ENCODE measurements at places on chromosomes 6 and 20.

GRCh38 chr6:10977231-10977968 lies 66.7 kb downstream of the ELOVL2 start:
- no peak for DNase-seq

- no peak for DNase-seq
Observed at GRCh38 chr20:48230216-48230615, 444.9 kb upstream of the SULF2 start.

DNA sequence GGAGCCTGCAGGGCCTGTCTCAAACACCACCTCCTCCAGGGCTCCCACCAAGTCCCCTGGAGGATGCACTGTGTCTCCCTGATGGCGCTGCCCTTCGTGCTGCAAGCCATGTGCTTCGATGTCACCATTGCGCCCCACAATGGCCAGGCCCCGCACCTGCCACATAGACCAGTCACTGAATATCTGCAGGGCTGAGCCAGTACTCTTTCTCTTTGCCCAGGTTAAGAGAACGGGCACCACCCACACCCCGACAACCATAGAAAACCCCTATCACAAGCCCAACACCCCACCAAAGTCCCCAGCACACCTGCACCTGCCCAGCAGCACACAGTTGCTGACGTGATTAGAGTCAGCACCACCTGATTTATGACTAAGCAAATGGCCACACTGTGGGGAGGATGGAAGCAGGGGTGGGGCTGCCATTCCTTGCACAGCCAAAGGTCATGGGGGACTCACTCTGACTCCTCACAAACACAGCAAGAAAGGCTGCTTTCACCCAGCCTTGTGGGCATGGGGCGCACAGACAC lies 104.3 kb downstream of the SLC23A2 start:
- no peak for DNase-seq

DNA sequence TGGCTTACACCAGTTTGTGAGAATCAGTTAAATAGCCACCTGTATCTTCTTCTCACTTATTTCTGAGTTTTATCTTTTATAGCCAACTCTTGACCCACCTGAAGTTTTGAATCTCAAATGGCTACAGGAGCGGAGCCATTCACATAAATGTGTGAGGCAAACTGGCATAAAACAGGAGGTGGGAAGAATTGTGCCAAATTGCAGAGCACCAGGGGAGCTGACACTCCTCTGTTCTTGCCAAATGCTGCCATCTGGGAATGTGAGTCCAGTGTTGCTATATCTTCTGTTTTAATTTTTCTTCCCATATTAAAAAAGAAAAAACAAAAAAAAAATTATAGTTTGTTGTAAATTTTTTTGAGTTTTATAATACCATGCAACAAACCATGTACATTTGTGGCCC lies 17.0 kb upstream of the RNF146 start:
- no peak for DNase-seq

Measured in AG10803 (cell line).